ENCODE measurements at places on chromosomes 16 and 17. TPM values are rescaled to one million over a fixed set of nuclear protein-coding genes. Genes with fewer than 3 reads are reported as not detected.

- no peaks in the 10 kb centered on the region for H3K27me3 ChIP-seq
- H3K27ac ChIP-seq: no peak overlapping the region
- H3K4me1 ChIP-seq: no peaks in the 10 kb centered on the region
- H3K4me3 ChIP-seq: no peak overlapping the region
- no peak for DNase-seq
These were observed 254.6 kb downstream of the MRTFB start for GRCh38 chr16:14325502-14326401.

DNA sequence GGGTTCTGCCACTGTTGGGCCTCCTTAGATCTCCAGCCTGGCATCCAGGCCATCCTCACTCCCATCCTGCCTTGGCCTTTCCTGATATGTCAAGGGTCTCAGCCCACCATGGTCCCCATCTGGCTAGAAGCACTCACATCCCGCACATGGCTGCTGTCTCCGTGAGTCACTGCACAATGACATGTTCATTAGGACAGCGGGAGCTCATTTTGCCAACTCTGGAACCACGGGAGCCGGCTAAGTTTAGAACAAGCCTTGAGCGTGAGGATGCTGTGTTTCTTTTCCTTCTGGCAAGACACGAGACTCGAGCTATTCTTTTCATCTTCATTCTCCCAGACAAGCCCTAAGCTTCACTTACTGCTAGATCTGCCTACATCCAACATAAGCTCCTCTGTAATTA is 65.7 kb upstream of the KSR1 start:
- no peak for DNase-seq
- no peak overlapping the region for H3K4me3 ChIP-seq
- no peaks in the 10 kb centered on the region for H3K36me3 ChIP-seq
- H3K27ac ChIP-seq: no peak overlapping the region
- H3K4me1 ChIP-seq: peaks cover 4% of the 10 kb centered on the region

DNA sequence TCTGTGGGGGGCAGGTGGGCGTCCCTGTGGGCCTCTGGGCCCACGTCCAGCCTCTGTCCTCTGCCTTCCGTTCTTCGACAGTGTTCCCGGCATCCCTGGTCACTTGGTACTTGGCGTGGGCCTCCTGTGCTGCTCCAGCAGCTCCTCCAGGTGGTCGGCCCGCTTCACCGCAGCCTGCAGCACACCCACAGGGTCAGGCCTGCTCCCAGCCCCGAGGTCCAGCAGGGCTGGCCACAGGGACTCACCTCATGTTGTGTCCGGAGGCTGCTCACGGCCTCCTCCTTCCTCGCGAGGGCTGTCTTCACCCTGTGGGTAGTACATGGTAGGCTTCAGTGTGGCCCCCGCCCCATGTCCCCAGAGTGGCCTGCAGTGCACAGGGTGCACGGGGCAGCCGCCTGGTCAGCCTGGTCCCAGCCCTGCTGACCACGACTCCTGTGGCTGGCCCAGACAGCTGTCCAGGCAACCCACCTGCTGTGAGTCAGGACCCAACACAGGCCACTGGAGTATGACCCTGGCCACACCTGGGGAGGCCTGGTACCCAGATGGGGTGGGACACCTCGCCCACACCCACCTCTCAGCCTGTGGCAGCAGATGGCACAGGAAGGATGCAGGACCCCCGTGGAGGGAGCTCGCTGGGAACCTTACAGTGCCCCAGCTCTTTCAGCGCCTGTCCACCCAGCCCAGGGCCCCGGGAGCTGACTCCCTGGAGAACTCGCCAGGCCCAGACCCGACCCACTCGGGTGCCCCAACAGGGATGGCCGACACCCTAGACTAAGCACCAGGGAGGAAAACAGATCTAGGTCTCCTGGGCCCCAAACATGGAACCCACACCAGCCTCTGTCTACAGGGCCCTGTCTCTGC is 23.9 kb upstream of the AATK start:
- no peaks in the 10 kb centered on the region for H3K4me1 ChIP-seq
- H3K4me3 ChIP-seq: no peak overlapping the region
- H3K27me3 ChIP-seq: no peaks in the 10 kb centered on the region
- no peak for DNase-seq
- no peak overlapping the region for H3K27ac ChIP-seq
- H3K36me3 ChIP-seq: no peaks in the 10 kb centered on the region

GRCh38 chr17:74446551-74447500 is 14.9 kb downstream of the GPRC5C start:
- H3K27ac ChIP-seq: no peak overlapping the region
- DNase-seq: no peak
- no peaks in the 10 kb centered on the region for H3K27me3 ChIP-seq

DNA sequence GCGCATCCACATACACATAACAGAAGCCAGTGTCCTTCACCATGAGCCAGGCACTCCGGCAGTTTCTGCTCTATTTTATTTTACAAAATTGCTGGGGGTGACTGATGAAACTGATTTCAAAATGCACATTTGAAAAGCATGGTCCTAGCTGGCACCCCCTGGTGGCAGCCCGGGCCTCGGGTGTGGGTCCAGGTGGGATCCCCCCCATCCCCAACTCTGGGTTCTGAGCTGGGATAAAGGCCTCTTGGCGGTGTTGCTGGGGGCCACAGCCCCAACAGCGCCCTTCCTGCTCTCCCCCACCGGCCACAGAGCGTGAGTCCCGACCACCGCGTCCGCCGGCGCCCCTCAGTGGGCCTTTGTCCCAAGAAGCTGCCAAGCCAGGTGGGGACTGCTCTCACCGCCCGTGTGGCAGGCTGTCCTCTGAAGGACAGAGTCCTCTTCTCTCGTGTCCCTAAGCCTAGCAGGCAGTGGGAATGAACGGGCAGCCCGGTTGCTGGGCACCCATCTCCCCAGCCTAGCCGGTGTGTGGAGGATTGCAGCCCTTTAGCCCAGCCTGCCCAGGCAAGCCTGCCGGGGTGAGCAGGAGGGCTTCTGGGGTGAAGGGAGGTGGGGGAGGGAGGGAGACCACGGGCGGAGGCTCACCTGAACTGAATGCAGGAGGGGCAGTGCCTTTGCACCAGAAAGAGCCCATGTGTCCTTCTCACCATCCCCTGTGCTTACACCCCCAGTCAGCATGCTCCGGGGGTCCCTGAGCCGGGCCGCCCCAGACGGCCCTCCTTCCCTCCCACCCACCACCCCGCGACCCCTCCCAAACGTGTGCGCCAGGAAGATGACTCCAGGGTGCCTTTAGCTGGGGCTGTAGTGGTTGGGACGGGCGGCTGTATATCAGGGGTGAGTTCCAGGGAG is 898 bp downstream of the SNAI3 start:
- H3K4me3 ChIP-seq: peak overlapping the region; percentile 40
- H3K4me1 ChIP-seq: peaks cover 3% of the 10 kb centered on the region
- H3K27me3 ChIP-seq: no peaks in the 10 kb centered on the region
- no peaks in the 10 kb centered on the region for H3K36me3 ChIP-seq
- H3K27ac ChIP-seq: no peak overlapping the region

DNA sequence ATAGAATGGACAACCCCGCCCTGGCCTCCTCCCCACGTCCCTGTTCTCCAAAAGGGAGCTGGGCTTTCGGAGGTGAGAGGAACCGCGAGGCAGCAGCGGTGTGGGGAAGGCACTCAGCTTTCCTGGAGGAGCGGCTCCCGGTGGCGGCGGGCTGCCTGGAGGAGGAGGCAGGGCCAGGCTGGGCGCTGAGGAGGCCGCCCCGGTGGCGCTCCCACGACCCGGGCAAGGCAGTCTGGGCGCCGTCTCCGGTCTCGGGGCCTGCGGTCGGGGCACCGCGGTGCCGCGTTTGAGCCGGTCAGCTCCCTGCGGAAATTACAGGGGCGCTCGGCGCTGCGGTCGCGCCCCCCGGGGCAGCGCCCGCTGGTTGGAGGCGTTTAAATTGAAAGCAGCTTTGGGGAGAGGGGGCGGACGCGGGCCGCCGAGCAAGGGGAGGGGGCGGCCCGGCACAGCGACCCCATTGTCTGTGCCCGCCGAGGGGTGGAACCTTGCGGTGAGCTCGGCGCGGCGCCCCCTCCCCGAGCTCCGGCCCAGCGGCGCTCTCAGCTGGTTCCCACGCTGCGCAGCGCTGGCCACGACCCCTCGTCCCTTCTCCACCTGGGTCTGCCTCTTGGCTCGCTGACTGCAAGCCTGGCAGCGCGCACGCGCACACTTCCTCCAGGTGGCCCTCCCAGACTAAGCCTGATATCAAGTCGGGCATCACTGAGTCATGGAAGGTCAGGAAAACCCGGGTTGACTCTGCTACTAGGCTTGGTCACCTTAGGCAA is 58.7 kb upstream of the DLX4 start:
- H3K4me3 ChIP-seq: no peak overlapping the region
- DNase-seq: peak; percentile 2
- H3K36me3 ChIP-seq: no peaks in the 10 kb centered on the region
- peaks cover 78% of the 10 kb centered on the region for H3K27me3 ChIP-seq

GRCh38 chr16:74766729-74767128 is 7.9 kb downstream of the FA2H start:
- no peaks in the 10 kb centered on the region for H3K27me3 ChIP-seq
- no peak overlapping the region for H3K27ac ChIP-seq
- no peaks in the 10 kb centered on the region for H3K4me1 ChIP-seq
- DNase-seq: no peak
- no peak overlapping the region for H3K4me3 ChIP-seq
- no peaks in the 10 kb centered on the region for H3K36me3 ChIP-seq

GRCh38 chr16:549544-550263 is 10.5 kb upstream of the PRR35 start:
- H3K27ac ChIP-seq: no peak overlapping the region
- H3K36me3 ChIP-seq: peaks cover 14% of the 10 kb centered on the region
- H3K27me3 ChIP-seq: no peaks in the 10 kb centered on the region

AXIN2 gene
- 3.1 TPM for total RNA-seq

DNA sequence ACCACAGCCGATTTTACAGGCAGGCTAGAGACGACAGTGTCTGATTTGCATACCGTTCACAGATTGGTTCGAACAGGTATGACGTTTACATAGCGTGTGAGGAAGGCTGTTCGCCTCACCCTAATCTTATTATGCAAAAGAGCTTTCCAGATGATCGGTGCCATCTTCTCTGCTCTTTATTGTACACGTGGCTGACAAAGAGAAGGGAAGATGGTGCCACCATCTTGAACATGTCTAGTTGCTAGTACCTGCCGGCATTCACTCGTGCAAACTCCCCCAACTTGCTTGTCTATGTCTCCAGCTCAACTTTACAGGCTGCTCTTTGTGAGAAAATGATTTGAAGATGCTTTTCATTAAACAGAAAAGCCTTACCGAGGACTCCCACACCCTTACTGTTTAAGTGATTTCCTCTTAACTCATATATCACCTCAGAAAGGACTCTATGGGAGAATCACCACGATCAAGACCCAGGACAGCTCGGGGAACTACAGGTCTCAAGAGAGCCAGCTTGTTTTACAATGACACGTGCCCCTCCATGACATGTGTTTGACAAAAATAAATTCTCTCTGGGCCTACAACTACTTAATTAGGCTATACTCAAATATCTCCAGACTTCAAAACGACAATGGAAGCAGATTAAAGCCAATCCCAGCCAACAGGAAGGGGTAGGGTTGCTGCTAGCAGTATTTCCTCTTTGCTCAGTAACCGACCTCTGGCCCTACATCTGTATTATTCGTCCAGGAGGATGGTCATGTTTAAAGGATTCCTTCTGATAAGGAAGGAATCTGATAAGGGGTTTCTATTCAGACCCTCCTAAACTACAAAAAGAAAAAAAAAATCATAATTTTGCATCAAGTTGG is 480.6 kb downstream of the TMEM114 start:
- DNase-seq: no peak
- no peak overlapping the region for H3K27ac ChIP-seq
- no peaks in the 10 kb centered on the region for H3K36me3 ChIP-seq
- H3K4me3 ChIP-seq: no peak overlapping the region

GRCh38 chr16:66924527-66925321 is 611 bp downstream of the RRAD start:
- H3K4me1 ChIP-seq: peaks cover 3% of the 10 kb centered on the region
- peaks cover 30% of the 10 kb centered on the region for H3K27me3 ChIP-seq
- H3K36me3 ChIP-seq: no peaks in the 10 kb centered on the region

DNA sequence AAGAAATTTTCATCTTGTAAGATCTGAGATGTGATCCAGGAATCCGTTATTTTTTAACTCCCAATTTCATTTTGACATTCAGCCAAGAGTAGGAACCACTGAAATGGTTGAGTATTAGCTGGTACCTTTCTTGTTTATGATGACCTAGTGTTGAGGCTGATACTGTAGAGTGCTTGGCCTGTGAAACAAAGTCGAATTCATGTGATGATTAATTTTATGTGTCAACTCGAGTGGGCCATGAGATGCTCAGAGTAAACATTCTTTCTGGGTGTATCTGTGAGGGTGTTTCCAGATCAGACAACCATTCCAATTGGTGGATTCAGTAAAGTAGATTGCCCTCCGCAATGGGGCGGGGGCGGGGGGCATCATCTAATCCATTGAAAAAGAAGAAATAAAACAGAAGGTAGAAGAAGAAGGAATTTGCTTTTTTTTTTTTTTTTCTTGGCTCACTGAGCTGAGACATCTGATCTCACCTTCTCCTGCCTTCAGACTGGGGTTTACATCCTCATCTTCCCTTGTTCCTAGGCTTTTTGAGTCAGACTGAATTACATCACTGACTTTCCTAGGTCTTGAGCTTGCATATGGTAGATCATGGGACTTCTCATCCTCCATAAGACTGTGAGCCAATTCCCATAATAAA is 264.6 kb upstream of the KCNJ16 start:
- no peak overlapping the region for H3K27ac ChIP-seq
- peaks cover 11% of the 10 kb centered on the region for H3K4me1 ChIP-seq
- no peak overlapping the region for H3K4me3 ChIP-seq
- H3K27me3 ChIP-seq: no peaks in the 10 kb centered on the region
- no peaks in the 10 kb centered on the region for H3K36me3 ChIP-seq

All from endothelial cell of umbilical vein (primary cell).